Uterine smooth muscle cell (primary cell): ENCODE measurements at places on chromosomes 13 and 19. TPM values are rescaled to one million over a fixed set of nuclear protein-coding genes. Genes with fewer than 3 reads are reported as not detected.

CYP4F12 gene
- total RNA-seq = not detected in 2 replicates

PRSS57 gene
- not detected in 2 replicates for total RNA-seq

ZNF701 gene
- total RNA-seq = 14.6 and 16.7 TPM in 2 replicates

WDR87 gene
- not detected in 2 replicates for total RNA-seq

DIRAS1 gene
- 1.9 and 4.2 TPM in 2 replicates for total RNA-seq

PTGIR gene
- 3.7 and 6.2 TPM in 2 replicates for total RNA-seq

SIAH3 gene
- total RNA-seq = under 0.01 TPM in 2 replicates

ONECUT3 gene
- not detected in 2 replicates for total RNA-seq

FUT2 gene
- total RNA-seq = 0.11 TPM in 1 of 2 replicates, not detected in the other

RBM26 gene
- total RNA-seq = 22.0 and 28.2 TPM in 2 replicates

ZNF460 gene
- 56.3 and 77.2 TPM in 2 replicates for total RNA-seq

TMEM272 gene
- not detected in 2 replicates for total RNA-seq

SLC25A30 gene
- total RNA-seq = 20.8 and 32.4 TPM in 2 replicates

CYP2A7 gene
- total RNA-seq = not detected in 2 replicates

ZNF492 gene
- 0.25 and 0.66 TPM in 2 replicates for total RNA-seq

LCP1 gene
- total RNA-seq = 2.7 and 4.7 TPM in 2 replicates

LMTK3 gene
- under 0.01 and 0.37 TPM in 2 replicates for total RNA-seq

SH2D3A gene
- total RNA-seq = not detected in 2 replicates

LHB gene
- total RNA-seq = not detected in 2 replicates

CYP2A13 gene
- total RNA-seq = not detected in 2 replicates

SEMA6B gene
- under 0.01 and 0.11 TPM in 2 replicates for total RNA-seq

MIDN gene
- total RNA-seq = 23.0 and 30.2 TPM in 2 replicates

ACER1 gene
- total RNA-seq = not detected in 2 replicates

SERTM1 gene
- total RNA-seq = under 0.01 TPM in 1 of 2 replicates, not detected in the other
